ENCODE measurements at places on chromosomes 12 and 14. TPM values are rescaled to one million over a fixed set of nuclear protein-coding genes. Genes with fewer than 3 reads are reported as not detected.

PTCSC3 gene
- total RNA-seq: not detected

PSMC6 gene
- 109 TPM for total RNA-seq

DNA sequence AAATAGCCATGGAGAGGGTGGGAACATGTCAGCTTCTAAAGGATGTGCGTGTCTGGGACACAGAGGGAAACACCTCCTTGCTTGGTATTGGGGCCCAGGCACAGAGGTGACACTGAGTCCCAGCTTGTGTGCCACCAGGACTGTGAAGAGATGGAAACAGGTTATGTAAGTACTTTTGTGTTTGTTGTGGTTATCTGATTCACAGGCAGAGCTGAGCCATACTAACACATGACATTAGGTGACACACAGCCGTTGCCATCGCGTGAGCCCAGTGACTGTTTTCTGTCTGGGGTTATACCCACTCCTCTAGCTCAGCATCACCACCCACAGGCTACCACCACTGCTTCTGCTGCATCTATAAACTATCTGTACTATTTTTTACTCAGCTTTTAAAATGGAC lies 12.1 kb upstream of the FLVCR2 start:
- DNase-seq: peak; percentile 94

- DNase-seq: no peak
Observed at GRCh38 chr12:27615331-27615891, 80.8 kb upstream of the REP15 start.

CLEC1A gene
- not detected for total RNA-seq

- DNase-seq: peak; percentile 79
Observed at GRCh38 chr12:56628671-56629458, 1.3 kb downstream of the BAZ2A start.

DNA sequence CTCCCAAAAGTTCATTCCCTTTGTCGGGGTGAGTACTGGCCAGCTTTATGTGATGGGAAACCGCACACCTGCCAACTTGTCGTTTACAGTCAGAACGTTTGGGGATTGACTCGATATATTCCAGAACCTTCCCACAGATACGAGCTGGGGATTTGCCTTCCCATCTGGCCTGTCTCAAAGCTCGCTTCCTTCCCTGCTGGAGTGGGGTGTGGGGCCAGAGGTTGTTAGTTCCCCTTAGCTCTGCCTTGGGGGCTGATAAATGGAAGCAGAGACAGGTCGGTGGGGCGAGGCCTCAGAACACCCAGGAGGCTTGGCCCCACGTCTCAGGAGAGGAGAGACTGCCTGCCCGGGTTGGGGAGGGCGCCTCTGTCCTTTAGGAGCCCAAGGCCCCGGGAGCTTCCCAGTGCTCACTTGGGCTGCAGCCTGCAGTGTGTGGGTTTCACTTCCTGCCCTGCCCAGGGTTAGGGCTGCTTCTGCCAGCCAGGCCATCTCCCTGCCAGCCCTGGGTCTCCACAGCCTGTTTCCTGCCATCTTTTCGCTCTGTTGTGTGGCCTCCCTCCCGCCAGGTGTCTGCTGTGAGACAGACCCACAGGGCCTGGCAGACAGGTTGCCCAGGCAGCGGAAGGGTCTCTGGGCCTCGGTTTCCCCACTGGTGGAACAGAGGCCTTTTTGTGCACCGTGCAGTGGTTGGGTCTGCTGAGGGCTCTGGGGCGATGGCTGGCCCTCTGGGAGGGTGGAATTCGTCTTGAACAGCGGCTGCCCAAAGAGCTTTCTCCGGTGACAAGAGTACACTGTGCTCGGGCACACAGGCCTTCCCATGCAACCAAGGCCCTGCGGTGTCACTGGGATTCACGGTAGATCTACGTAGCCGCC lies 8.1 kb upstream of the TEX22 start:
- no peak for DNase-seq

DNA sequence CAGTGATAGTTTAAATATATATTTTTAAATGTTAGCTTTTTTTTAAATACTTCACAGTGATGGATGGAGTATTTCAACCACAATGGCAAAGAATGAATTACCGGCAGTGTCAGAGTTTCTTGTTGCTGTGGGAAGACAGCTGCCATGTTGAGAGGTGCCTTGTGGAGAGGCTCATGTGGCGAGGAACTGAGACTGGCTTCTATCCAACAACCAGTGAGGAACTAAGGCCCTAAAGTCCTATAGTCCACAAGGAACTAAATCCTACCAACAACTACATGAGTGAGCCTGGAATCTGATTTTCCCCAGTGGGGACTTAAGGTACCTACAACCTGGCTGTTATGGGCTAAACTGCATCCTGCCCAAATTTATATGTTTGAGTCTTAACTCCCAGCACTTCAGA lies 220.2 kb upstream of the PLEKHG7 start:
- DNase-seq: no peak

NID2 gene
- not detected for total RNA-seq

LMNTD1 gene
- total RNA-seq: not detected

ATP5MC2 gene
- total RNA-seq: 378 TPM

SMIM10L1 gene
- total RNA-seq: 6.5 TPM

DNA sequence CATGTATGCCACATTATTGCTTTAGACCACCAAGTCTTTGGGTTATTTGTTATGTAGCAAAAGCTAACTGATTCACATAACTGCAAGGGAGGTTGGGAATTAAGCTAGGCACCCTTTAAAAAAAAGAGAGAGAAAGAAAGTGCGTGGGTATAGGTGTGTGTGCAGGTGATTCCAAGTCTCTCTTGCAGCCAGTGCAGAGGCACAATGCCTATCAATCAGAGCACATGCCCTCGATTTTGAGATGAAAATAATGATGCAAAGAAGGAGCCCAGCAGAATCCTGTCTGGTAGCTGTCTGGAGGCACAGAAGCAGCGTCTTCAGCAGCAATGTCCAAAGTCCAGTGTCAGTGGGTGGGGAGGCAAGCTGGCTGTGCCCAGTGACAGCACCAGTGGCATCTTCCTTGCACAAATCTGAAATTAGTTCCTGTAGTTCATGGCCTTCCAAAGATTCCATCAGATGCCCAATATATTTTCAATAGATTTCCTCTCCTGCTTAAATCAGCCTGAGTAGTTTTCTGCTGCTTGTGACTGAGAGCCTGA lies 62.4 kb upstream of the TBPL2 start:
- DNase-seq: no peak

KRT6C gene
- total RNA-seq: not detected

DNA sequence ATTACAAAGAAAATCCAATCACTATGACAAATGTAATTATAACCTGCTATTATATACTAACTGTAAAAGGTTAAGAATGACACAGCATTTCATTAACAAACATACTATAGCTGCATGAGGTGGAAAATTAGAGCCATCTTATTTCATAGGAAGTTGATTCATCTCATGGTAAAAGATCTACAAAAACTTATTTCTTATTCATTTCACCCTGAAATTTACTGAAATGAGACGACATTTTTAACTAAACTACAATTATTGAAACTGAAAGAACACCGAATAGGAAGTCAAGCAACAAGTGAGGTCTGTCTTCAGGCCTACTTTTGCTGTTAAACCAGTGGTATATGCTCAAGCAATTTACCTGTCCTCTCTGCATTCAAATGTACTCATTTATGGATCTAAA lies 87.2 kb downstream of the CEP83 start:
- DNase-seq: no peak

KLRD1 gene
- 0.26 TPM for total RNA-seq

DNA sequence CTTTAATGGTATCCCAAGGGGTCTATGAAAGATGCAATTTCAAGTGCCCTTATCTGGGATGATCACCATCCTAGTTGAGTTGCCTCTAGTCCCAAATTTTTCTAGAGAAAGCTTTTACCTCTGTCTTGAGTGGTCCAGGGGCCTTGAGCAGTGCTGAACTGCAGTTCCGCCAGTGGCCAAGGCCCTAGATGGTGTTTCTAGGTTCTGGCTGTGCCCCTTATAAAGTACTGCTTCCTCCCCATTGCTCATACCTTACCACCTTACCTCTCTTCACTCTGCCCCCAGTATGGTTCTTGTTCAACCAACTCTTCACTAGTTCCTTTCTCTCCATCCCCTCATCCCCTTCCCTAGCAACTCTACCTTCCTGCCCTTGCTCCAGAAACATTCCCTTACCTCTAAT lies 3.7 kb downstream of the BATF start:
- no peak for DNase-seq

GRCh38 chr14:92501891-92502351 lies 11.7 kb upstream of the RIN3 start:
- DNase-seq: no peak

DNA sequence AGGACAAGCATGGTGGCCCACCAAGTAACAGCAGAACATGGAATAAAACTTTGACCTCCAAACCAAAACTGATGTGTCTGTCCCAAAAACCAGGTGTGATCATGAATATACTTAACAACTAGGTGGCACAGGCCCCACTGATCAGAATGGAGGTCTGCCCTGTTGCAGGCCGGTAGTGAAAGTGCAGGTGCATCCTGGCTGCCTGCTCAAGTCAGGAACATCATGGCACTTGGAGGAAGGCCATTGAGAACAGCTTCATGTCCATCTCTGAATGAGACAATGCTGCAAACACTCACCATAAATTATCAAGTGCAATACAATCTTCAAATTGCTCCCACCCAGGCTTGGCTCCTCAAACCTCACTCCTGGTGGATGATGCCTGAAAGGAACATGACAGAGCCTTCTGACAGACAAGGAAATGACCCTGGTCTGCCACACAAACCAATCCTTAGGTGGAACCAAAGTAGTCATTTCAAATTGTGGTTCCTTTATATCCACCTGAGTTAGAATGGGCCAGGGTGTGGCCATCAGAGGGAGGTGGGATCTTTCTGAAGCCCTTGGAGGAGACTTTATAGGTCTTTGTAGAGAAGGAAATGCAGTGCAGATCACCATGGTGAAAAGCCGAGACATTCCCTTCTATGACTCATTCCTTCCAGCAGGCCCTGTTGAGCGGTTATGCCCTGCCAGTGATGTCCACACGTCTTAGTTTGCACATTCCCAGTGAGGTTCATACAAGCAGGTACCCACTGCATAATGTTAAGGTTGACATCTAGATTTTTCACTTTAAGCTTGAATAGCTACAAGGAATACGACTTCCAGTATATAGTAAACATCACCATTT lies 36.0 kb downstream of the EGLN3 start:
- no peak for DNase-seq

GRCh38 chr12:70774055-70774454 lies 136.8 kb upstream of the PTPRB start:
- no peak for DNase-seq

KRT85 gene
- not detected for total RNA-seq

AHSA1 gene
- 269 TPM for total RNA-seq

DNA sequence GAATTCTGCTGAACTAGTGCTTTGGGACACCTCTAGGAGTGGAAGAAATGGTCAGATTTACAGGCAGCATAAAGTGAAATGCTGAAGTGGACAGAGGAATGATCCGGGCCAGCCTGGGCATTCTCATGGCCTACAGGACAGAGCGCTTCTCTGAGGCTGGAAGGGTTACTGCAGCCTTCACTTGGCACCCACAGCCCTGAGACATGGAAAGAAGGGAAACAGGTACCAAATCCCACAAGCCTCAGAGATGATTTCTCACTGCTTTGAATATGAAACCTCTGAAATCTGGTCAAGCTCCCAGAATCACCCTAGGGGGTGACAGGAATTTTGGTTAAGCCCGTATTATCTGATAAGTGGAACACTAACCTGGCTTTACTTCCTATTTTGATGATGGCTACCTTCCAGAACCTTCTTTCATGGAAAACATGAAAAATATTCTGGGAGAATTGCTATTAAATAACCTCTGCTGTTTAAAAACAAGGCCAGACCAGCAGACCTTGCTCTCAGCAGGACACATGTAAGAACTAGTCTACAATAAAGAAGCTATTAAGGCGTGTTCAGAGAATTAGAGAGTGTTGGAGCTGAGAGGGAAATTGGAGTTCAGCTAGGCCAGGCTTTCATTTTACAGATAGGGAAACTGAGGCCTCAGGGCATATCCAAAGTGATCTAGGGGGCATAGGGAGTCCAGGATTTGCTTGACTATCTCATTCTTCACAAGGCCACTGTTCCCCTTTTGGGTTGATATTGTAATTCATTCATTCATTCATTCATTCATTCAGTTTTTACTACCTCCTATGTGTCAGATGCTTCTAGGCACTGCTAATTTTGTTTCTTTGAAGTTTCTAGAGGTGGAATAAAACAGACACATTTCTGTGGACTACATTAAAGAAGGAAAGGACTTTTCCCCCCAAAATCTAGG lies 281.5 kb downstream of the ZFP36L1 start:
- no peak for DNase-seq

AGAP2 gene
- total RNA-seq: 34.0 TPM

Measured in activated CD4-positive, alpha-beta memory T cell treated with anti-CD3 and anti-CD28 coated beads for 36 hours (primary cell).